ENCODE measurements at places on chromosomes 3 and 15. TPM values are rescaled to one million over a fixed set of nuclear protein-coding genes. Genes with fewer than 3 reads are reported as not detected.

Gene CIDEC
- not detected for total RNA-seq

GRCh38 chr3:41430886-41431285, 231.6 kb downstream of the CTNNB1 start:
- no peaks in the 10 kb centered on the region for H3K4me1 ChIP-seq
- H3K4me3 ChIP-seq: no peak overlapping the region
- H3K36me3 ChIP-seq: no peaks in the 10 kb centered on the region
- no peaks in the 10 kb centered on the region for H3K27me3 ChIP-seq
- no peak for DNase-seq

Gene LMCD1
- total RNA-seq: 88.4 TPM

DNA sequence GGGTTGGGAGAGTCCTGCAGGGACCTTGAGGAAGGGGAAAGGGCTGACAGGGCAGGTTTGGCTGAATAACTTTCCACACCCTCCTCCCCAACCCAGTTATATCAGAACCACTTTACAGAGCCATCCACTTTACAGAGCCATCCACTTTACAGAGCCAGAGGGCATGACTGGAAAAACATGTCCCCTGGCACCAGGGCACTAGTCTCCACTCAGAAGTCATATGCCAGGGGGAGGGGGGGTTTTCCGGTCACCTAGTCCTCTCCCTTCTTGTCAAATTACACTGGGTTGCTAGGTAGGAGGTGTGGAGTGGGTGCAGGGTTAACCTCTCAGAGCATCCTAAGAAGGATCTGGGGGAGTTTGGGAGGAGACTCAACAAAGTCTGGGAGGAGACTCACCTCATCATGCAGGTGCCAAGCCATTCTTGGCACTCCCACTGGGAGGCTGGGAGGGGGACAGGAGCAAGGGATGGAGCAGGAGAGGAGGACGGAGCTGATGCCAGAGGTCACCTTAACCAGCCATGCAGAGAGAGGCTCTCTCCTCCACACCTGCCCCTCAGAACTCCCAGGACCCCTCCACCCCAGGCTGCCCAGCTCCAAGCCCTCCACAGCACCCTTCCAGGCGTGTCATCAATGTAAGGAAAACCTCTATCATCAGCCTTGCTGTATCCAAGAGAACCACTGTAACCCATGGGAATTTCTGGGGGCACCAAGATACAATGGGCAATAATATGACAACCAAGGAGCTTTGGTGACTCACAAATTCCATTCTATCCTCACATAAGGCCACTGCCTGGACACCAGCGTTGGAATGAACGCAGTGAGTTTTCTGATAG, 1.7 kb downstream of the LRRC2 start:
- no peaks in the 10 kb centered on the region for H3K4me1 ChIP-seq
- peak overlapping the region; percentile 91 for H3K27ac ChIP-seq
- H3K36me3 ChIP-seq: no peaks in the 10 kb centered on the region
- DNase-seq: no peak

DNA sequence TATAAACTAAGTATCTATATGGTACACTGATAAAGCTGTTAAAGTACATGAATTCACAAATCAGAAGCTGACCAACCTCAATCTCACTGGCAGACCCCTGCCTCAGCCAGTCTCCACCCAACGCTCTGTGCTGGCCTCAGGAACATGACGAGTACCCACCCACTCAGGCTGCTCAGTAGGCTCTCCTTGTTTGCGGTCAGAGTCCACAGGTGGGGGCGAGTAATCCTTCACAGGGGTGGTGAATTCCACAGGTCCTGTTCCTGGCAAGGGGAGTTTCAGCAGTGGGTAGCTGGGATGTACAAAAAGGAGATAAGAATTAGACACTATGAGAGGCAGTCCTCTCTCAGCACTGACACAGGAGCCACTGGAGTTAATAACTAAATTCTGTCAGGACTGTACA, 40.9 kb downstream of the SCAP start:
- no peak overlapping the region for H3K4me3 ChIP-seq
- no peak overlapping the region for H3K27ac ChIP-seq
- no peaks in the 10 kb centered on the region for H3K27me3 ChIP-seq

- no peaks in the 10 kb centered on the region for H3K4me1 ChIP-seq
- no peak for DNase-seq
- H3K27ac ChIP-seq: no peak overlapping the region
- H3K27me3 ChIP-seq: no peaks in the 10 kb centered on the region
- H3K36me3 ChIP-seq: no peaks in the 10 kb centered on the region
Measured at GRCh38 chr3:85790445-85791030, 831.7 kb downstream of the CADM2 start.

DNA sequence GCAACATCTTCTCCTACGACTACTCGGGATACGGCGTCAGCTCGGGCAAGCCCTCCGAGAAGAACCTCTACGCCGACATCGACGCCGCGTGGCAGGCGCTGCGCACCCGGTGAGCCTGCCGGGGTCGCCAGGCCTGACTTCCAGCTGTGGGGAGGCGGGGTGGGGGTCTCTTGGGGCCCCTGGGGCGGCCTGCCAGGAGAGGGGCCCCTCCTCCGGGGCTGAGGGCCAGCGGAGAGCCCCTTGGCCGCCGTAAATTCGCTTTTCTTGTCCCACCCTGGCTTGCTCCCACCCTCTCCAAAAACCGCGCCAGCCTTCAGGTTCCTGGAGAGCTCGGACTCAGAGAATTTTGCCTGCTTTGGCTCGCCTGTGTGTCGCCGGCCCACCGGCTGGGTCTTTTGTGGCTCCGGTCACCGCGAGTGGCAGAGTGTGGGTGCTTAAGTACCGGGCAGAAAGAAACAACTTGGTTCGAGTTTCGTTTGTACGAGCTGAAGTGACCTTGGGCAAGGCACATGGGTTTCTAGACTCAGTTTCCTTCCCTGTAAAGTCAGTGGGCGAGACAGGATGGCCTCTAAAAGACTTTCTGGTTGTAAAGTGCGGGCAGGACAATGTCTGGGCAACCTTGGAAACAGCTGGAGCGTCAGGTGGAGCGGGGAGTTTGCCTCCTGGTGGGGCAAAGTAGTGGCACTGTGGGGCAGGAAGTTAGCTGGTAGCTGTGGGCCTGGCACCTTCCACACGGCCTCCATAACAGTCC, 976 bp downstream of the ABHD17C start:
- peak overlapping the region; percentile 51 for H3K4me3 ChIP-seq
- H3K27ac ChIP-seq: peak overlapping the region; percentile 81
- no peaks in the 10 kb centered on the region for H3K36me3 ChIP-seq
- peak; percentile 28 for DNase-seq
- H3K4me1 ChIP-seq: no peaks in the 10 kb centered on the region

- peak overlapping the region; percentile 49 for H3K4me3 ChIP-seq
- DNase-seq: no peak
- peaks cover 4% of the 10 kb centered on the region for H3K27me3 ChIP-seq
Measured at GRCh38 chr3:58585994-58586393, 8.8 kb upstream of the FAM107A start.

DNA sequence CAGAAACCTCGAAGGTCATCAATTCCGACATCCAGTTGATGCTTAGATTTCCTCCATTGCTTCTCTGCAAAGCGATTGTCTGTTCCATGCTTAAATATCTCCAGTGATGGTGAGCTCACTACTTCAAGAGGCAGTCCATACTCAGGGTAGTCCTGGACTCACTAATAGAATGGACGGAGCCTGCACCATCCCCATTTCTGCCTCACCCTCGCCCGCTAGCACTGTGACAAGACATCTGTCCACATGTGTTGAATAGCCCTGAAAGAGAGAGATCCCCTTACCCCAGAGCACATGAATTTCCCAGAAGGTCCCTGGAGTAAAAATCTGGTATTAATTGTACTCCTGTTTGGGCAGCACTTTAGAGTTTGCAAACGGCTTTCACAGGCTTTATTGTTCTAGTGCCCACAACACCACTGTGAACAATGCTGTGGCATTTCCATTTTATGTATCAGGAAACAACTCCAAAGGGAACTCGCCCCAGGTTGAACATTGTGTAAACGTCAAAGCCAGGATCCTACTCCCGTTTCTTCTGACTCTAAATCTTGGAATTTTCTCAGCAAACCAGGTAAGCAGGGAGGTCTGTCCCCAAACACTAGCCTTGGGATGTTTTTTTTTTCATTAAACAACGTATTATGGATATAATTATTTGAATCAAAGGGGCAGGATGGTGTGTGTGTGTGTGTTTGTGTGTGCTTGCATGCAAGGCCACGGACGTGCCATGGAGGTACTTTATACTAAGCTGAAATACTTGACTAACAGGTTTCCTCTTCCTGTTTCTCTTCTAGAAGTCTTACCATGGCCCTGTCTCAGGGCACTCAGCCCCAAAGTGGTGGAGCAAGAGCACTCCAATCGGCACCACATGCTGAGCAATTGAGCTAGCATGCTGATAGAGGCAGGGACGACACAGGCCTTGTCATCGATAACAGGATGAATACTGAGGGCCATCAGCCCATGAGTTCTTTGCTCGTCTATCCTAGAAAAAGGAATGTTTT, 198.3 kb downstream of the OPA1 start:
- H3K27ac ChIP-seq: no peak overlapping the region
- no peak for DNase-seq
- no peaks in the 10 kb centered on the region for H3K27me3 ChIP-seq
- H3K36me3 ChIP-seq: no peaks in the 10 kb centered on the region
- H3K4me1 ChIP-seq: no peaks in the 10 kb centered on the region
- H3K4me3 ChIP-seq: no peak overlapping the region

DNA sequence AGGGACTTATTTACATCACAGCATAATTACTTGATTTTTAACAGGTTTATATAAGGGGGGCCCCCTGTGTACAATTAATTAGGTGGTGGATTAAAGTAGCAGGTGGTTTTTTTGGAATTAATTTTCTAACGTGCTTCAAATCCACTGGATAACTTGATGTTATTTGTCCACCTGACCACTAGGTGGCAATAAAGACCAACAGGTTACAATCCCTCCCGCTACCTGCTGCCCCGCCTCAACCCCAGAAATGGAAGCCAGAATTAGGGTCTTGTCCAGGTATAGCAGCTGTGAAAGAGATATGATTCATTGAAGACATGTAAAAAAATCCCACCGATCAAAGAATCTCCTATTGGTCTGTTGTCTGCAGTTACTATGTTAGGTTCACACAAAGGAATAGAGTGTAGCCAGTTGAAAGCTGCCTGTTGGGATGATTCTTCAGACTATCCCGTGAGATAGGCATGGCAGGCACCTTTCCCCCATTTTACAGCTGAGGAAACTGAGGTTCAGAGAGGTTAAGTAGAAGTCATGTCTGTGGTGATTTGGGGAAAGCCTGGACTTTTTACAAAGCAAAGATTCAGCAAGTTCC, 44.0 kb downstream of the MFSD1 start:
- no peaks in the 10 kb centered on the region for H3K36me3 ChIP-seq
- H3K27me3 ChIP-seq: no peaks in the 10 kb centered on the region
- DNase-seq: no peak
- H3K4me3 ChIP-seq: no peak overlapping the region

GRCh38 chr3:191300422-191300821, 28.8 kb upstream of the CCDC50 start:
- no peak overlapping the region for H3K4me3 ChIP-seq
- no peak for DNase-seq
- no peaks in the 10 kb centered on the region for H3K36me3 ChIP-seq
- no peaks in the 10 kb centered on the region for H3K4me1 ChIP-seq
- H3K27ac ChIP-seq: no peak overlapping the region
- no peaks in the 10 kb centered on the region for H3K27me3 ChIP-seq

DNA sequence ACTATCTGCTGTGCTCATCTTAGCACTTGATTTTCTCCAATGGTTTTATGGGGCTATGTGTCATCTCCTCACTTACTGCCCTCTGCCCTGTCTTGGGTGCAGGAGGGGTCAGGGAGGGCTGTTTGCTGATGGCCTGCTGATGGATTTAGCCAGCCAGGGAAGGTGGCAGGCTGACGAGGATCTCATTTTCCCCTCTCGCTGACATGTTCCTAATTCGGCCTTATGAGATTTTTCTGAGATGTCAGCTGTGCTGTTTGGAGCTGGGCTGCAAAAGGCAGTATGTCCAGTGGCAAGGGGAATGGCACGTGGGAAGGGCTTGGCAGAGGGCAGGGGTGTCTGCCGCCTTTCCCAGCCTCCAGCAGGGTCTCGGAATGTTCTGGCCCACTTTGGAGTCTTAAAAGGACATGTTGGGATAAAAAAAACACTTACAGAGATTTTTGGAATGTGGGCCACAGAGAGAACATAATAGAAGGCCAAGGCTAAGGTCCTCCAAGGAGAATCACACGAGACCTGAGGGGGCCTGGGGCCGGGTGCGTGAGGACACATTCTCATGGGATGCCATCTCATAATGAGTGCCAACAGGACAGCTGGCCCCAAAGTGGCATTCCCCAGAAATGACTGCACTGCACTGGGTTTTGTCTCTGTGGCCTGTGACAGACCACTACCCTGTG, 303.8 kb downstream of the TLE3 start:
- no peaks in the 10 kb centered on the region for H3K4me1 ChIP-seq
- no peak overlapping the region for H3K4me3 ChIP-seq
- no peak for DNase-seq
- H3K27me3 ChIP-seq: no peaks in the 10 kb centered on the region
- no peak overlapping the region for H3K27ac ChIP-seq

Gene CFAP161
- total RNA-seq: not detected

DNA sequence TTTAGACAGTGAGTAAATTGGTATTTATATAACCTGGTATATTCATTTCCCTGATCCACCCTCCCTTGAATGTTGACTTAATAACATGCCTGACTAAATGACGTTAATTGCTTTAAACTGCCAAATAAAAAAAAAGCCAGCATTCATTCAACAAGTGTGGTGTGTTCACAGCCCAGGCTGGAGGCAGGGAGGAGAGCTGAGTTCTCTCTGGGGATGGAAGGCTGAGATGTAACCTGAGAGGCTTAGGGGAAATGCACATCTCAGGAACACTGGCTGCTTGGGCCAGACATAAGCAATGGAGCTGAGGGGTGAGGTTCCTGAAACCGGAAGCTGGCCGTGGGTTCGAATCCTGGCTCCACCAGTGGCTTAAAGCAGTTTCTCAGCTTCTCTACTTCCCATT, 17.3 kb downstream of the CACNA2D3 start:
- H3K4me1 ChIP-seq: no peaks in the 10 kb centered on the region
- no peak overlapping the region for H3K27ac ChIP-seq
- H3K4me3 ChIP-seq: no peak overlapping the region

Gene SEC61A1
- 197 TPM for total RNA-seq

Gene PEX5L
- 0.07 TPM for total RNA-seq

DNA sequence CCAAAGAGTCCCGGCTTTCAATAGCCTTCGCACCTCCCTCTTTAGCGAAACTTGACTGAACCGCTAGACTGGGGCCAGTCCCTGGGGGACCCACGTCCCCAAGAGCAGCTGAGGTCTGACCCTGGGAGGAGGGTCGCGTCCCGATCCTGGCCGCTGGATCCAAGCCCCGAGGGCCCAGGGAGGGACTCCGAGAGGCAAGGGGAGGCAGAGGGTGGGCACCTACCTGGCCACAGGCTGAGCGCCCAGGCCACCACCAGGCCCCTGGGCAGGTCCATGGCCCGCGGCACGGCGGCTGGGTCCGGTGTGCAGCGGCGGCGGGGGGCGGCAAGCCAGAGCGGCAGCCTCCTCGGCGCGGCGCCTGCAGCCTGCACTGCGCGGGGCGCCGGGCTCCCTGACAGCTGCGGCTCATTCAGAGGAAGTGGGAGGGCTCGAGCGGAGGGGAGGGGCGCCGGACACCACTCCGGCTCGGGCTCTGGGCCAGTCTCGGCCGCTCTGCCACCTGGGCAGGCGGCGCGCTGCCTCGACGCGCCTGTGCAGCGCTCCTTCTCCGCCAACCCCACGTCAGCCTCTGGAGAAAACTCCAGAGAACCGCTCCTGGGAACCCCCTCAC, at the start of gene ITGA11:
Gene ITGA11, minus strand, starts transcription at position 372 of the 610 bp plus-strand sequence. Its CDS starts 97 bp downstream, at position 275.
- peak within 1 kb of the TSS; percentile 52 for H3K4me3 ChIP-seq
- peak; percentile 83 for DNase-seq
- no peaks in the 10 kb centered on the region for H3K4me1 ChIP-seq

Gene TBC1D2B
- total RNA-seq: 60.3 TPM

Measured in uterus (tissue), 4 donors.